Glutamatergic neuron (in vitro differentiated cells): ENCODE measurements at places on chromosomes 12 and 14. TPM values are rescaled to one million over a fixed set of nuclear protein-coding genes. Genes with fewer than 3 reads are reported as not detected.
A peak's percentile ranks its signal among the peaks of the same experiment; 100 is the strongest.

- no peaks in the 10 kb centered on the region for H3K36me3 ChIP-seq
- DNase-seq: no peak
- no peaks in the 10 kb centered on the region for H3K27me3 ChIP-seq
Measured at GRCh38 chr12:20445687-20446086, 77.3 kb downstream of the PDE3A start.

GRCh38 chr14:75518625-75519024 lies 3.6 kb upstream of the BATF start:
- no peaks in the 10 kb centered on the region for H3K36me3 ChIP-seq
- H3K27me3 ChIP-seq: no peaks in the 10 kb centered on the region
- no peak overlapping the region for H3K27ac ChIP-seq

DNA sequence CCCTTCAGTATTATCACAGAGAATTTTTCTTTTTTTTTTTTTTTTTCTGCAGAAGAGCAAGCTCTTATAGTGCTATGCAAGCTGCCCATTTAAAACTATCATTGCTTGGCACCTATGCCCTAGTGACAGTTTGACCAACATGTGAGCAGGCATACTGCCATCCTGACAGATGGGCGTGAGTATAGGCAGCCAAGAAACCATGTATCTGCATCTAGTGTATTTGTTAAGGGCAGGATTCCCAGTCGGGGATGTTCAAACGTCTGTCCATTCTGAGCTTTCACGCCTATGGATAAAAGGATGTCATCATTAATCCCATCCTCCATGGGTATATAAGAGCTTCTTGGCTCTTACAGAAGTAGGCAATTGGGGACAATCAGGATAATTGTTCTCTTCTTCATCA lies 8.8 kb downstream of the VRK1 start:
- H3K27me3 ChIP-seq: no peaks in the 10 kb centered on the region
- peak overlapping the region; percentile 63 for H3K27ac ChIP-seq
- DNase-seq: no peak

DNA sequence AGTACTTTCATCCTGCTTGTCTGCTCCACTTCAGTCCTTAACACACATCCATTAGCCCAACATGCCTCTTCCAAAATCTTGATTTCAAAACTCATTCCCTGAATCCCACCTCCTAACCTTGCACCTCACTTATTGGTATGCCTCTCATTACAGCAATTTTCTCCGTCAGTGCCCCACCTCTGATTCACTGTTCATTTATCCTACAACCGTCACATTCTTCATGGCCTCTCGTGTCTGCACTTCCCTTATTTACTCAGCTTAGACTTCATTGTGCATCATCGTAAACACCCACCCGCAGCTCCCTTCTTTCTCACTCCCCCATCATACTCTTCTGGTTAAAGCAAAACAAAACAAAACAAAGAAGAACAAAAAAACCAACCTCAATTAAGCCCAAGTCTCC lies 160.6 kb upstream of the HMGA2 start:
- H3K4me1 ChIP-seq: peaks cover 10% of the 10 kb centered on the region
- DNase-seq: no peak
- peaks cover 11% of the 10 kb centered on the region for H3K36me3 ChIP-seq
- H3K4me3 ChIP-seq: no peak overlapping the region
- no peaks in the 10 kb centered on the region for H3K27me3 ChIP-seq

- H3K27ac ChIP-seq: no peak overlapping the region
- no peaks in the 10 kb centered on the region for H3K27me3 ChIP-seq
- H3K36me3 ChIP-seq: peaks cover 4% of the 10 kb centered on the region
- DNase-seq: no peak
Measured at GRCh38 chr14:89267656-89268055, 149.4 kb downstream of the FOXN3 start.

DNA sequence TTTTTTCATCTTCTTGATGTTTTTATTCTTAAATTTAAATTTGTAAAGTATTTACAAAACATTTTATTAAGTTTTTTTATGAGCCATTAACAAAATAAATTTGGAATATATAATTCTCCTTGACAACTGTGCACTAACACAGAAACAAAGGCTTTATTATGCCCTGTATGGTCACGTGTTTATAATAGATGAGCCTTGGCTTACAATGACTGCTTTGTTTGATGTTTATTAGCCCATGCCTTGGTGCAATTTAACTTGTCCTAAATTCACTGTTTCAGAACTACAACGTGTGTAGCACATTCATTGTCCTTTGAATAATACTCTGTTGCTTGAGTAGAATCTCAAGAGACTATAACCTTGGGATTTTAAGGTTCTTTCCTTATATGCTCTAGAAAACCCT lies 59.8 kb downstream of the CNTN1 start:
- no peaks in the 10 kb centered on the region for H3K36me3 ChIP-seq
- H3K27me3 ChIP-seq: no peaks in the 10 kb centered on the region
- H3K4me1 ChIP-seq: no peaks in the 10 kb centered on the region
- DNase-seq: no peak

- no peak overlapping the region for H3K27ac ChIP-seq
- no peak overlapping the region for H3K4me3 ChIP-seq
- H3K27me3 ChIP-seq: peaks cover 7% of the 10 kb centered on the region
- H3K4me1 ChIP-seq: no peaks in the 10 kb centered on the region
- no peaks in the 10 kb centered on the region for H3K36me3 ChIP-seq
Measured at GRCh38 chr14:24943024-24943423, 106.9 kb downstream of the STXBP6 start.

DNA sequence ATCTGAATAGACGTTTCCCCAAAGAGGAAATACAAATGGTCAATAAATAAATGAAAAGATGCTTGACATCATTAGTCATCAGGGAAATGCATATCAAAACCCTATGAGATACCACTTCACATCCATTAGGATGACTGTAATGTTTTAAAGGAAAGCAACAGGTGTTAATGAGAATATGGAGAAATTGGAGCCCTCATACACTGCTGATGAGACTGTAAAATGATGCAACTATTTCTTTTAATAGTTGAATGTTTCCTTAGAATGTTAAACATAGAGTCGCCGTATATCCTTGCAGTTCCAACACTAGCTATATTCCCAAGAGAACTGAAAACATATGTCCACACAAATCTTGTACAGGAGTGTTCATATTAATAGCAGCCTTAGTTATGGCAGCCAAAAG lies 133.2 kb downstream of the SLC38A4 start:
- H3K4me3 ChIP-seq: no peak overlapping the region
- H3K27ac ChIP-seq: no peak overlapping the region
- no peaks in the 10 kb centered on the region for H3K36me3 ChIP-seq
- no peaks in the 10 kb centered on the region for H3K4me1 ChIP-seq

DNA sequence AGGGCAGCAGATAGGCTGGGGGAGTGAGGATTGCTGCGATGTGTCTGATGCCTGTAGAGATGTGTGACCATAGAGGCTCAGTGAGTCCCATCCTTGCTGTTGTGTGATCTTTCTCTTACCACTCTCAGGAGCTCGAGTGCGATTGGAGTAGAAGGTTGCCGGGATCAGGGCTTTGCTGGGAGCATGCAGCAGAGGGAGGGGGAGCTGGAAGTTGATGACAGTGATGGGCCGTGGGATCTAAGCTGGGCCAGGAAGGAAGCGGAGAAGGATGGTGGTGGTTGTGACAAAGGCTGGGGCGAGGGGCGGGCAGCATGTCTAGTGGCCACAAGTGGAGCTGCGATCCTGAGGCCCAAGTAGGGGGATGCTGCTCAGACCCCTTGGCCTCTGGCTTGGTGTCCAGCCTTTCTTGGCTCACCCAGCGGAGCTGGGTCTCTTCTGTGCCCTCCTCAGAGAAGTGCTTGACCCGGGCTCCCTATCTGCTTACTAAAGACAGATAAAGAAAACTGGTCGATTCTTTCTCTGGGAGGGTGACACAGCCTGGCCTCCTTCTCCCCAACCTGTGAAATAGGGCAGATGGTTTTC lies 66.2 kb downstream of the PRMT8 start:
- H3K4me1 ChIP-seq: peaks cover 14% of the 10 kb centered on the region
- peaks cover 21% of the 10 kb centered on the region for H3K27me3 ChIP-seq
- DNase-seq: no peak
- no peak overlapping the region for H3K4me3 ChIP-seq

The FRMD6 gene
- 16.9 TPM for total RNA-seq

The LRIG3 gene
- 6.9 TPM for total RNA-seq
